ENCODE measurements at places on chromosomes 3 and 15.
A peak's percentile ranks its signal among the peaks of the same experiment; 100 is the strongest.

GRCh38 chr15:68739390-68740080, 81.2 kb downstream of the ANP32A start:
- DNase-seq: no peak

DNA sequence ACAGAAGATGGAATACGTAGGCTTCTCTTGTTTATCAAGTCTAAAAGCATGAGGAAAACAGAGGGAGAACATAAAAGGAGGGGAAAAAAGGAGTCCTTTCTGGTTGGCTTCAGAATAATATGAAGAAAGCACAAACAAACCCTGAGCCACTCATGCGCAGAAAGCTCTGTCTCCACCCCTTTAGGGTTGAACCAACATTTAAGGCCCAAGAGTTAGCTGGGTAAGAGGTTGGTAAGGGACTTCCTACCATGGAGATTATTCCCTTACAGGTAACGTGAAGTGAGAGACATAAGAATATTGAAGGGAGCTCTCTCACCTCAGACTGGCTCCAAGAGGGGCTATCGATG, 145.3 kb downstream of the RORA start:
- DNase-seq: no peak

- no peak for DNase-seq
These were observed 42.9 kb downstream of the LARP6 start for GRCh38 chr15:70810916-70811578.

- DNase-seq: no peak
These were observed 260.5 kb upstream of the IGF1R start for GRCh38 chr15:98387866-98388265.

DNA sequence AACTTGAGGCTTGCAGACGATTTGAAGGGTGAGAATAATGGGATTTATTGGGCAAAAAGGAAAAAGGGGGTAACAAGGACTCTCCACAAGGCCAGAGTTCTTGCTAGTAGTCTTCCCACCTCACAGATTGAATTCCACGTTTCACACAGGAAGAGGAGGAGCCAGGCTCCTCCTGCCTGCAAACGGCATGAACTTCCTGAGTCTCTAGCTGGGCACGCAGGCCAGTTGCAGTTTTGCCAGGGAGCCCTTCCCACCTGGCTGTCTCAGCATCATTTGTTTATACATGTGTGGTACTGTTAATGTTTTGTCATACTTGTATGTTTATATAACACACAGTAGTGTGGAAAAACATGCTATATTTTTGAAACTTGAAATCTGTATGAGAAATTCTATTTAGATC, 155.0 kb downstream of the NLGN1 start:
- no peak for DNase-seq

DNA sequence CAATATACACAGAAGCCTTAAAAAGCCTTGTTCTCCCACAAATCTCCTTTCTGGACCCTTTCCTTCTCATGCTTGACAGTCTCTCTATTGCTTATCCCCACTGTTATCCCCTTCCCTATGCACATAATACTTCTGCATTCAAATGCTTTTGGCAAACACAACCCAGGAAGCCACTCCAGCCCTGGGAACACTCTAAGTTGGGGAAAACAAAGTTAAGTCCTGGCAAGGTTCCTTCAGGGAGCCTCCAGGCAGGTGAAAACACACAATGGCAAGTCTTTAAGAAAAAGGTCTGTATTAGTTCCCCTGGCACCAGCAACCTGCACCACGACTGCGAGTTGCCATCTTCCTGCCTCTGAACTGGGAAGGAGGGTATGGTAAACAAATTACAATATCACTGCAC, 19.7 kb upstream of the GANC start:
- no peak for DNase-seq

DNA sequence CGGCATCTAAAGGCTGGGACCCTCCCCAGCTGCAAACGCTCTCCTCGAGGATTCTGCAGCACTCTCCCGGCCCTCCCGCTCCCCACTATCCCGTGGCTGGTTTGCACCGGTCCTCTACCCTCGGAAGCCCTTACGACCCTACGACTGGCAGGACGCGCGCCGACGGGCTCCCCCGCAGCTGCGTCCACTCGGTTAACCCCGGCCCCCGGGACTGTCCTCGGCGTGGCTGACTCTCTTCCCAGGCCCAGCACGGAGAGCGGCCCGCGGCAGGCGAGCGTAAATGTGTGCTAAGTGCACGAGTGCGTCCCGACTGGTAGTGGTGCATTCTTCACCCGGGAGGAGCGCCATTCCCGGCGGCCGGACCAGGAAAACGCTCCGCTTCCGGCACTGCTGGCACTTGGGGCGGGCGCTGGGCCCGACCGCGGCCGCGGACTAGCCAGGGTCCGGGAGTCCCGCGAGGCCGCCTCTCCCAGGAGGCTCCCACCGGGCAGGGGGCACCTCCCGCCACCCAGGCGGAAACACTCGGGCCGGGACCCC, 508 bp downstream of the GORASP1 start:
- peak; percentile 85 for DNase-seq

DNA sequence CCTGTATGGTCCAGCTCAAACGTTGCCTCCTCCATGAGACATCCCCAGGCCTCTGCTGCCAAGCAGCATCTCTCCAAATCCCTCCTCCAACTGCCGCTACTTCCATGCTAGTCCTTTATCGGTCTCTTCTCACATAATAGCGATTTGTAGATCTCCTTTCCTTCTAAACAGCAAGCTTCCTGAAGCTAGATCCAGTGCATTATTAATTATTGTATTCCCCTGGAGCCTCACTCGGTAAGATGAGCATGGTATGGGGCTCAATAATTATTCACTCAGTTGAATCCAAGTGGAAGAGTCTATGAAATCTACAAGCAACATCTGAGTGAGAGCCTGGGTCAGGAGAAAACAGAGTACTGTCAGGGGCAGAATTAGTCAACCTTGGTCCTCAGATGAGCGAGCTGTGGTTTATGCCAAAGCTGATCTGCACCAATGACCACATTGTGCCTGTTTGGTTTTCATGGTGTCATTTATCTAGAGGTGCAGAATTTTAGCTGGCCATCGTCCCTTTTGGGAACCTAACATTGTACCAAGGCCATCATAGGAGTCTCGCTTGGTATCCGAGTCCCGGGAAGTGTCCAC, 93.8 kb upstream of the UBE2E1 start:
- DNase-seq: no peak

- no peak for DNase-seq
These were observed 54.8 kb downstream of the MSL2 start for GRCh38 chr3:136141291-136141785.

- no peak for DNase-seq
These were observed 60.0 kb downstream of the PLOD2 start for GRCh38 chr3:146100825-146101444.

GRCh38 chr3:88198121-88198520, 48.4 kb downstream of the C3orf38 start:
- no peak for DNase-seq

DNA sequence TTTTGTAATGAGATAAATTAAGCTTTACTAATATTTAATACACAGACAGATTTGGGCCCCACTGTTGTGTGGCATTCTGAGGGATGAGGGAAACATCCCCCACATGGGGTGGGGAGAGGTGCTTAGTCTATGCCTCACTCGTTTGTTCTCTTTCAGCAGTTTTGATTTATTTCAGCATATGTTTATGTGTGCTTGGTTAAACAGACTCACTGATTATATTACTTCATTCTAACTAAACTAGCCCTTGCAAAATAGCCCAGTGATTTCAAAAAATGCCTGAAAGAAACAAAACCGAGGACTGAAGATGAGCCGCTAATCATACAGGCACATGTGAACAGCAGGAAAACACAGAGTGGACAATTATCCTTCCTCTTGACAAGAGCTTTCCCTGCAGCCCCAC, 27.2 kb downstream of the TNFAIP8L3 start:
- no peak for DNase-seq

GRCh38 chr3:45553469-45553974, 41.0 kb upstream of the LIMD1 start:
- DNase-seq: peak; percentile 76

DNA sequence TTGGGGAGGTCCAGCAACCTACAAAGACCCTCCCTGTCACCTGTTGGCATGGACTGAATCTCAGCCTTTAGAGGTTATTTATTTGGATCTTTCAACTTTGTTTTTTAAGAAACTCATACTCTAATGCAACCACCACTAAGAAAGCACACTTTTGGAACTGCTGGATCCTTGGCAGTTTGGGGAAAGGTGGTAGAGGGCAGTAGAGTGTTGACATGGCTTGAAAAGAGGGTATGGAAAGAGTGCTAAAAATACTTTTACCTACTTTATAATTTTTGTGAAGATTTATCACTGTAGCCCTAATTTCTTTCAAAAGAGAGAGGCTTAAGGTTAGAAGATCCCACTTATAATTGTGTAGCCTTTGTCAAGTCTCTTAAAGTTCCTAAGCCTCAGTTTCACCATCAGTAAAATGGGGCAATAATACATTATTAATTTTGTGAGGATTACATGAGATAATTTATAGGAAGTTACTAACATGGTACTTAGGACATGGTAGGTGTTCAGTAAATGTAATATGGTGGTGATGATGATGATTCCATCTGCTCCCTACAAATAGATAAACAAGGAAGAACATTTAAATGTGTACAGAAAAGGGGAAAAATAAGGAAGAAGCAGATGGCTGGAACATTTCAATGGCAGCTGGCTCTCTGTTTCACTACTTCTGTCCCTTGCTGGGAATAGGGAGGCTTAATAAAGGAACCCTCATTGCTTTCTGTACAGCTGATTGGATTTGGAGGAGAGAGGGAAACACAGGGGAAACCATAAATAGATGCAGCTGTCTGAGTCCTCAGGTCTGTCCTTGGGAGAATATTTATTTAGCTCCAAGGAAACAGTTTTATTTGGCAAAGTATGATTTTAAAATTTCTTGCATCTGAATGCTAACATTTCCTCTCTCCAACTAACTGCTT, 208.4 kb upstream of the ADAMTS9 start:
- DNase-seq: no peak

DNA sequence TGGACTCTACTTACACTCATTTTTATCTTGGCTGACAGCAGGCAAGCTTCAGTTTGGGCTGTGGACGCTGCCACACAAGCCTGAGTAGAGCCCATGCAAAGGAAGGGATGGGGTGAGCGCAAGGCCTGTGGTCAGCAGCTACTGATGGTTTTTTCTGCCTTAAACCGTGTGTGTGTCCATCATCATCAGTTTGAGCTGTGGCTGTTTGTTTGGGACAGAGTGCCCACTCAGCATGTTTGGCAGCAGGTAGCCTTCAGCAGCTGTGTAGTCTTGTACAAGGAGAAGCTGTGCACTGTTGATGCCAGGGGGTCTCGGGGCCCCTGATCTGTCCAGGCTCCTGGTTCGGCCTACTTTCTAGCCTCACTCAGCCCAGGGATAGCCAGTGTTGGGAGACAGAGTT, 3.5 kb downstream of the RBM15B start:
- no peak for DNase-seq

- no peak for DNase-seq
These were observed 176.1 kb upstream of the RGMA start for GRCh38 chr15:93265111-93265556.

DNA sequence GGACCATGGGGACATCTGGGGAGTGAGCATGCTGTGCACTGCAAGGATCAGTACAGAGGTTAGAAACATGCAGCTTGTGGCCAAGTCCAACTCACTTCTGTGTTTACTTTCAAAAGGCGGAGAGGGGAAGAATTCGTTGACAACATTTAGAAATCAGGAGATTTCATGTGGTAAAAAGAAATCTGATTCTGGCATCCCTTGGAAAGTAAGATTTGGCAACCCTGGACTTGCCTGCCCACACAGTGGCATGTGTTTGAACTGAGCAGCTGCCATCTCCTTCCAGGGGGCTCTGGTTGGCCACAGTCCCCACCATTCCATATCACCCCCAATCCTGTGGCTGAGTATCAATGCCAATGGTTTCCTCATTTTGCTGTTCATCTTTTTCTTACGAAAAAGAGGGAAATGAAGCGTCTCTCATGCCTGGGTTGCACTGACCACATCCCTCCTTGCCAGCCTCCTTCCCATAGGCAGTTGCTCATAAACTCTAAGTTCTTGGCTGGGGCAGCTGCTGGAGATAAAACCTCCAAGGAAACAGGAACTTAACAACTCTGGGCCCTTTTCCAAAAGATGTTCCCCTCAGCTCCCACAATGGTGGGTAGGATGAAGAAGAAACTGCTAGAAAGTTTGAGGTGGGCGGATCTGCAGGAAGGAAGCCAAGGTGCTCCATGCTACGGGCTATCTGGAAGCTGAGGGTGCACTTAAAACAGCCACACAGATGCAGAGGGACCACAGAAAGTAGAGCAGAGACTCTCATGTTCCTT, 29.2 kb downstream of the SLC6A11 start:
- no peak for DNase-seq

DNA sequence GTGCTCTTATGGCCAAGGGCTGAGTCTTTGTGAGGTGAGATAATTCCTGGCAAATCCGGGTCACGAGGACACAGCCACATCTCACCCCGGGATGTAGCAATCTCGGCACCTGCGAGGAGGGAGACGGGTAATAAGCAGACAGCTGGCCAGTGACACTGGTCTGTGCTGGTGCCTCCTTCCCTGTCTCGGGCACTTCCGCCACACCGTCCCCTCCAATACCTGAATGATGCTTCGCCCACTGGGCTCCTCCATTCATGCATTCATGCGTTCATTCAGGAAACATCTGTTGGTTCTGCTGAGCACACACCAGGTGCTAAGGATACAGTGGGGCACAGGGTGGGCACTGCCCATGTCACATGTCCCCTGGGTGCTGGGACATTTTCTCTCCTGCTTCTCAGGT, 60.1 kb downstream of the ATP10A start:
- DNase-seq: no peak

- DNase-seq: no peak
These were observed 40.5 kb downstream of the SCN11A start for GRCh38 chr3:39011191-39011736.

GRCh38 chr15:68284616-68285258, 7.2 kb downstream of the FEM1B start:
- no peak for DNase-seq

- DNase-seq: peak; percentile 35
These were observed 52.3 kb upstream of the ADAMTS9 start for GRCh38 chr3:64739971-64740631.

DNA sequence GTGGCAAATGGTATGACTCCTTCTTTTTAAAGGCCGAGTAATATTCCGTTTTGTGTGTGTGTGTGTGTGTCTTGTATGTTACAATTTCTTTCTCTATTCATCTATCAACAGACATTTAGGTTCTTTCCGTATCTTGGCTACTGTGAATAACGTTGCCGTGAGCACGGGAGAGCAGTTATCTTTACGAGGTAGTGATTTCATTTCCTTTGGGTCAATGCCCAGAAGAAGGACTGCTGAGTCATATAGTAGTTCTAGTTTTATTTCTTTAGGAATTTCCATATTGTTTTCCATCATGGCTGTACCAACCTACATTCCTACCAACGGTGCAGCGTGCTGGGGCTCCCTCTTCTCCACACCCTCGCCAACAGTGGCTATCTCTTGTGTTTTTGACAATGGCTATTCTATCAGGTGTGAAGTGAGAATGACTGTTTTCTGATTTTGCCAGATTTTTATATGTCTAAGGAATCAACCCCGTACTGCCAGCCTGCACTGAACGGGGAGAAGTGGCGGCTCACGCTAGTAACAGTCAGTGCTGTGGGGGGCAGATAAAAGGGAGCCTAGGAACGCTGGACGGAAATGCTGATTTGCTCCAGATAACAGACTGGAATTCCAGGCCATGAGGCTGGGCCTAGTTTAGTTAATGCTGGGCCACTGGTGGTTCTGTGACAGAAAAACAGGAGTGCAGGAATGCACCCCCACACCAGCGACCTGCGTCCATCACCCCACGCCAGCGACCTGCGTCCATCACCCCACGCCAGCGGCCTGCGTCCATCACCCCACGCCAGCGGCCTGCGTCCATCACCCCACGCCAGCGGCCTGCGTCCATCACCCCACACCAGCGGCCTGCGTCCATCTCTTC, 168.1 kb downstream of the XXYLT1 start:
- peak; percentile 85 for DNase-seq

All from hepatic stellate cell (primary cell).